ENCODE measurements at places on chromosomes 1 and 21.

DNA sequence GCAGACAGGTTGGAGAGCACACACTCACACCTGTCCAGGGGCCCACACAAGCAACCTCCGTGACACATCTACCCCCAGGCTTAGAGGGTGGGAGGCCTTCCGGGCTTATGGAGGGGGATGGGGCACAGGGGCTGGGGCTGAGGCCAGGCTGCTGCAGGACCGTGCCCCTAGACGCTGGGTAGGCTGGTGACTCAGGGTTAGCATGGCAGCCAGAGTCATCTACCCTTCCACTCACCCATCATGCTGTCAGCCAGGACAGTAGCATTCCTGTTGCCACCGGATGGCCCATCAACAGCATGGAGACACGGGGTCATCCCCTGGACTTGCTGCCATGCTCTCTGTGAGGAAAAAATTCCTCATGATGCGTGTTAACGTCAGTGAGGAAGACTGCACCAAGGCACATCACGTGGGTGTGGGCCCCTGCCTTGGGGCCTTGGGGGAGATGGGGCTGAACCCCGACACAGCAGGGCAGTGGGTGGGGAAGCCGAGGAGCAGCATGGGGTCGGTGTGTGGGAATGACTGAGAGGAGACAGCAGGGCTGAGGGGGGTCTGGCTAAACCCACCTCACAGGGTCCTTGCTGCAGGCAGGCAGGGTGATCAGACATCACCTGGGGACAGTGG, 52.8 kb downstream of the WNT9A start:
- no peak for DNase-seq

DNA sequence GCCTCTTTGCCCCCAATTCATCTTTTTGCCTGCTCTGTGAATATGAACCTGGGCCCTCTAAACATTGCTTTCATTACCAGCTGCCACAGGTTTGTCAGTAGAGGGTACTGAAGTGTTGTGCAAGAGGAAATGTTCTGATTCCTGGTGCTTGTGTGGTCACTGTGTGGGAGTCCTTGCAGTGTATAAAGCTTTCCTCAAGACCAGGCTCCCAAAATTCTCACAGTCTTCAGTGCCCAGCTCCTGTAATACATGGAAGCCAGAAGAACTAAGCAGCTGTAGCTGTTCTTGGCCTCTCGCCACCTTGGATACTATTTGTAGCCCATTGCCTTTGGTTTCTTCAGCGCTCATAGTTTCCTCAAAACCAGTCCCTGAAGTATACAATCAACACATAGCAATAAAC, 1046.2 kb downstream of the BRINP3 start:
- DNase-seq = no peak

GRCh38 chr1:180757657-180758056, 125.8 kb downstream of the XPR1 start:
- no peak for DNase-seq

DNA sequence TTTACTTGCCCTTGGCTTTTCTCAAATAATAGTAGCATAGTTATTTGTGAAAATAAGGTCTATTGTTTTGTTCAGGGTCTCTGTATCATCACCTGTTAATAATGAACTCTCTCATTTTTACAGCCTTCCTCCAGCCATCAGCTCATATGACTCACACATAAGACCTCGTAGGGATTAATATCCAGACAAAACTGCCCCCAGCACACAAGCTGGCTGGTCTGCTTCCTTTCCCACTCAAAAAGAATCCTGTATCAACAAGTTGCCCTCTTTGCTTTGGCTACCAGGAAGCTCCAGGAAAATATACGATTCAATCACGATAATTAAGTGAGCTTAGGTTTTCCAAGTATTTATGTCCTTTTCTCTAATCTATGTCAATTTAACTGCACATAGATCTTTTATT, 119.2 kb downstream of the DMRTB1 start:
- no peak for DNase-seq

DNA sequence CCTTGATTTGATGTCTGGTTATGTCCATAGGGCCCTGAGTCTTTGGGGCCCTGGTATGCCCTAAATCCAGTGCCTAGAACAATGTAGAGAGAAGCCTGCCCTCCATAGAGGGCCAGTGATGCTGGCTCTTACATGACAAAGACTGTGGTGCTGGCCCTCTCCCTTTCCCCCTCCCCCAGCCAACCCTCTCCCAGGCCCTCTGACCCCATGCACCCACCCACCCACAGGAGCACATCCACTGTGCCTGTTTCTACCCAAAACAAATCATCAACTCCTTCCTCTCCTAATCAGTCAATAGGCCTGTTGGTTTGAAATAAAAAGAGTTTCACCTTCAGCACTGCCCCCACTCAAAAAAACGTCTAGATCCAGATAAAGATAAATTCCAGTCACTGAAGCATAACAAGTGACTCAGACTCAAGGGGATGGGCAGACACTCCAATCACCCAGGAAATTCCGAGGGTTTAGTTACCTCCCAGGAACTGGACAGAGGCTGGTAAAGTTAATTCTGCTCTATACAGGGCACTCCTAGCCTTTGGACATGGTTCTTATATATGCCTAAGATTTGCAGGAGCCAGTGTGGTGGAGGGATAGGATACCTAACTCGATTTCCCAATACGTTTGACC, 144.8 kb upstream of the VANGL1 start:
- DNase-seq = no peak

GRCh38 chr1:2360588-2361364, 30.6 kb downstream of the MORN1 start:
- DNase-seq = no peak

GRCh38 chr1:225842788-225843425, 33.0 kb downstream of the EPHX1 start:
- no peak for DNase-seq

- no peak for DNase-seq
Observed at GRCh38 chr1:207938016-207938415, 27.1 kb upstream of the CD34 start.

DNA sequence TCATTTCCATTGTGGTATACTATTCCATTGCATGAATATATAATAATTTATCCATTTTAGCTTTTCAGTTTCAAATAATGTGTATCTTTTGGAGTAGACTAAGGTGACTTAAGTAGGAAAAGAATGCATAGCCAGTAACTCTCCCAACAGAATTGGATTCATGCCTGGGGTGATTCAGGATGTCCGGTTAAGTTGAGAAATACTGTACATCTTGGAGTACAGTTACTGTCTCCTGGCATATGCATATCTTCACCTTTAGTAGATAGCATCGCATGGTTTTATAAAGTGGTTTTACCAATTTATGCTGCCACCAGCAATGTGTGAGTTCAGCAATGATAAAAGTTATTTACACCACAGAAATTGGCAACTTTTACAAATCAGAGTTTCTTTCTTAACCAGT, 18.6 kb upstream of the SLC6A9 start:
- DNase-seq = no peak

GRCh38 chr1:178937695-178938094, 66.8 kb upstream of the ANGPTL1 start:
- no peak for DNase-seq

DNA sequence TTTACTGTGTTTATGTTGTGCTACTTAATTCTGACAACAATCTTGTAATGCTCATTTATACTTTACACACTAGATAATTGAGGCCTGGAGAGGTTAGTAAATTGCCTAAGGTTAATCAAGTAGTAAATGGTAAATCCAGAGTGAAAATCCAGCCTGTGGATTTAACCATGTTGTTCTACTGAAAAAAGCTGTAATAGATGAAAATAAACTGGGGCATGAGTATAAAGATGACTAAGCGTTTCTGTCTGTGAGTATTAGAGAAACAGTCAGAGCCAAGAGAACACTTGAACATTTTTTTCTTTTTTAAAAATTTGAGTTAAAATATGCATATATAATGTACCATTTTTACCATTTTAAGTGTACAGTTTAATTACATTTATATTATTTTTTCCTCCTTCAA, 47.9 kb upstream of the LEPR start:
- DNase-seq = no peak

- no peak for DNase-seq
Observed at GRCh38 chr1:31227891-31228568, 11.7 kb downstream of the NKAIN1 start.

DNA sequence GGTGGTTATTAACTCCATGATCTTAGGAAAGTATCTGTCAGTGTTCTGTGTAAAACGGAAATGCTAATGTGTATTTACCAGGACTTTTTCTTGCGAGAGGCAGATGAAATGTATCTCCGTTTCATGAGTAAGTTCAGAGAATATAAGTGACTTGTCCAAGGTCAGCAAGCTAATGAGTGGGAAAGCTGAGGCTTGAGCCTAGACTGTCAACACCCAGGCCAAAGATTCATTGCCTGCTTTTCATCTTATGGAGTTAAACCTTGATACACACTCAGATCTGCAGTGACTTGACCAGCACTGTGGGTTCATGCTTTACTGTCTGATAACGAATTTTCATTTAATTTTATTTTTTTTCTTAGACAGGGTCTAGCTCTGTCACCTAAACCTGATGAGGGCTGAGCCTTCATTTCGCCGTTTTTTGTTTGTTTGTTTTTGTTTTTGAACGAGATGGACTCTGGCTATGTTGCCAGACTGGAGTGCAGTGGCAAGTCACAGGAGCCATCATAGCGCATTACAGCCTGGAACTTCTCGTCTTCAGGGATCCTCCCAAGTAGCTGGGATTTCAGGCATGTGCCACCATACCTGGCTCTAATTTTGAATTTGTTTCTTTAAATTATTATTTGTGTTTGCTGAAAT, 918 bp upstream of the JTB start:
- no peak for DNase-seq

- no peak for DNase-seq
Observed at GRCh38 chr1:35536556-35537162, 20.5 kb downstream of the KIAA0319L start.

GRCh38 chr1:229023651-229024300, 247.1 kb upstream of the RAB4A start:
- DNase-seq = no peak

DNA sequence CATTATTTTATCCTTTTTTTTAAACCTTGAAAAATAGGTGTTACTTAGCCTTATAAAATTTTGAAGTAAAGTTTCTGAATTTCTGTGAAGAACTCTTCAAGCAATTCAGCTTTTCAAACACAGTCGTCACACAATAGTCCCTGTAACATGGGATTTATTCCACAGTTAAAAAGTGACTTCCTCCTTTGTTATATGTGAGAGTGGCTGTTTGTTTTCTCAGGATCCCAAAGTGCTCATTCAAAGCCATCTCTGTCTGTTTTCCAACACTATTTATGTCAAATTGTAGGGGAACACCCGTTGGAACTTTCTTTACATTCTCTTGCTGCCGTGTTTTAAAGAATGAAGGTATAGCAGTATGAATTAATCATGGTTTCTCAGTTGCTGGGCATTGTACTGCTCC, 80.8 kb upstream of the GPR52 start:
- DNase-seq = no peak

- no peak for DNase-seq
Observed at GRCh38 chr1:185348985-185349384, 31.9 kb upstream of the IVNS1ABP start.

DNA sequence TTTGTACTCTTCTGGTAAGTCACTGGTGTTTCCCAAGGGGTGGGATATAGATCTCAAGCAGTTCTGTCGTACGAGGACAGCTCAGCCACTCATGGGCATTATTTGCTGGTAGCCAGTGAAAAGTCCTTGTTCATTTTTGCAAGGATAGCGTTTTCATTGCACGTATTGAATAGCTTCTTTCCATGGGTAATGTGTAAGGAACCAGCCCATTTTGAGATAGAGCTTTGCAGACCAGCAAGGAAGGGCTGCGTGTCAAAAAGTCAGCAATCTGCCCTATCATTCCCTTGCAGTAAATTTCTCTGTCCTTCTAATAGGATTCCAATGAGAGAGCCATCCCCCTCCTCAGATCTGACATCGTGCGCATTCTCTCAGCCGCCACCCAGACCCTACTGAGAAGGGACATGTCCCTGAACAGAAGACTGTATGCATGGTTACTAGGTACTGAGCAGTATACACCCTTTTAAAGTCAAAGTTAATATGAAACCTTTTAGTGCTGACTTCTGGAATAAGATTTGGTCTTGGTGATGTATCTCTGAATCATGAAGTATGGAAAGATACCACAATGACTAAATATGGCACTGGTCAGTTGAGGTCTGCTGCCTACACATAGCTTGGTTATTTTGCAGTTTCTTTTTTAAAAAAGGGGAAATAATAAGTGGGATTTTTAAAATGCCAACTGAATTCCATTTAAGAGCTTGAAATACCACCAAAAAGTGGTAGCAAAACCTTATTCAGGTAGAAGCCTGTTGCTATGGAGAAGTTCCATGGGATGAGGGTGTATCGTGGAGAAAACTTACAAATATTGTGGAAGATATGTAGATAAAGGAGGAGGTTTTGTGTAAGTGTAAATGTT, 55.3 kb downstream of the DOP1B start:
- DNase-seq = no peak

- no peak for DNase-seq
Observed at GRCh38 chr1:44499306-44499705, 94.3 kb downstream of the RNF220 start.

DNA sequence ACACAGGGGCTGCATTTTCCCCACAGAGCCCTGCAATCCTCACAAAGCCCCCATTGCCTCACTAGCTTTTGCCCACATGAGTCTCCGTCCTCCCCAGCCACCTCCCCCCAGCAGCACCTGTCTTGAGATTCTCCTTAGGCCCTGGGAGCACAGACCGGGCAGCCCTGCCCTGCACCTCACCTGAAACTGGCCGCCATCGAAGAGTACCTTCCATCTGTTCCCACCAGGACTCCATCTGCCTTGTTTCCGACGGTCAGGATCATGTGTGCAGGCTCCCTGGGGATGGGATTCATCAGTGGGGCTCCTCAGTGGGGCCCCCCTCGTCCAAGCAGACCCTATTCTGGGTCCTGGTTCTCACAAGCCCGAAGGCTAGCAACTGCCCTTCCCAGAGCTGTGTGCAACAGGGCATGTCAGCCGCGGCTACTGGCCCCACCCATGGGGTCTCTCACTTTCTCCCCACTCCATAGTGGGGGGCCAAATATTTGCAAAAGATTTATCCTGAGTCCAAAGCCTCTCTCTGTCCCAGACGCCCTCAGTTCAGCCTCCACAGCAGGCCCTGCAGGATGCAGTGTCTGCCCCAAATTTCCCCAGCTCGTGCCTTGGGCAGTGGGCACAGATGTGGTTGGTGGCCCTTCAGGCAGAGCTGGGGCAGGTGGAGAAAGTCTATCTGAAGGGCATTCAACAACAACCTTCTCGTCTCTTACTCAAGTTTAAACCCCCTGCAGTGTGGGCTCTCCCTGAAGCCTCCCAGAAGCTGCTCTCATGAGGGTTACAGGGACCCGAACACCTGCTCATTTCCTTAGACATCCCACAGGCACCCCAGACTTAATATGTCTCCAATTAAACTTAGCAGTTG, 4.8 kb downstream of the PDZK1IP1 start:
- no peak for DNase-seq

GRCh38 chr1:16116002-16116401, 39.9 kb downstream of the EPHA2 start:
- DNase-seq = no peak

- no peak for DNase-seq
Observed at GRCh38 chr1:201719812-201720521, 109.0 kb upstream of the IPO9 start.

Data from activated CD4-positive, alpha-beta T cell treated with anti-CD3 and anti-CD28 coated beads, Interleukin-2, Interleukin-6, amounts not matched to agents 100 ng/mL and 50 ng/mL, durations not matched to agents 16 hours and 8 hours (primary cell).